ENCODE measurements at places on chromosomes 7 and 10. TPM values are rescaled to one million over a fixed set of nuclear protein-coding genes. Genes with fewer than 3 reads are reported as not detected.

DNA sequence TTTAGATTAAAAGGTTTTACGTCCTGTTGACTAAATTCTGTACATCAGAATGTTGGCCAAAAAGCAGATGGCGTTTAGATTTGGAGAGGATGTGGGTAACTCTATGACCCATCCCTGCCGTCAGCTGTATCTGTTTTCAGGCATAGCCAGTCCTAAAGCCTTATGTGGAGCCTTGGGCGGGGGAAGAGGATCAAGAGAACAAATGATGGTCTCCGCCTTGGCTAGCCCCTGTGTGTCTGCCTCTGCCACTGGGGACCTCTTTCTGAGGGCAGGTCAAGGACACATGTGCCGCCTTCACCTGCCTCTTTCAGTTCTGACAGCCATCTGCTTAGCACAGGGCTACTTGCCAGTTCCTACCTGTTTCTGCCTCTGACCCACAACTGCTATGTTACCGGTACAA lies 24.1 kb downstream of the PDSS1 start:
- DNase-seq, result no peak

DNA sequence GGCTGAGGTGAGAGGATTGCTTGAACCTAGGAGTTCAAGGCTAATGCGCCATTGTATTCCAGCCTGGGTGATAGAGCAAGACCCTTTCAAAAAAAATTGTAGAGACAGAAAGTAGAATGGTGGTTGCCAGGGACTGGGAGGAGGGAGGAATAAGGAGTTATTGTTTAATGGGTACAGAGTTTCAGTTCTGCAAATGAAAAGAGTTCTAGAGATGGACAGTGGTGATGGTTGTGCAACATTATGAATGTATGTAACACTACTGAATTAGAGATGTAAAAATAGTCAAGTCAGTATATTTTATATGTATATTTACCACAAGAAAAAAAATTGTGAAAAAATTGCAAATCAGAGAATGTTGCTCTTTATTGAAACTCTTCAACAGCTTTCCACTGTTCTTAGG lies 266.5 kb upstream of the NPY start:
- no peak for DNase-seq

- no peak for DNase-seq
These were observed 2.8 kb downstream of the BMPR1A start for GRCh38 chr10:86759073-86759672.

GRCh38 chr7:35520810-35521625 lies 173.9 kb downstream of the HERPUD2 start:
- DNase-seq, result no peak

- no peak for DNase-seq
These were observed 135.9 kb downstream of the ZMYND11 start for GRCh38 chr10:271201-271600.

DNA sequence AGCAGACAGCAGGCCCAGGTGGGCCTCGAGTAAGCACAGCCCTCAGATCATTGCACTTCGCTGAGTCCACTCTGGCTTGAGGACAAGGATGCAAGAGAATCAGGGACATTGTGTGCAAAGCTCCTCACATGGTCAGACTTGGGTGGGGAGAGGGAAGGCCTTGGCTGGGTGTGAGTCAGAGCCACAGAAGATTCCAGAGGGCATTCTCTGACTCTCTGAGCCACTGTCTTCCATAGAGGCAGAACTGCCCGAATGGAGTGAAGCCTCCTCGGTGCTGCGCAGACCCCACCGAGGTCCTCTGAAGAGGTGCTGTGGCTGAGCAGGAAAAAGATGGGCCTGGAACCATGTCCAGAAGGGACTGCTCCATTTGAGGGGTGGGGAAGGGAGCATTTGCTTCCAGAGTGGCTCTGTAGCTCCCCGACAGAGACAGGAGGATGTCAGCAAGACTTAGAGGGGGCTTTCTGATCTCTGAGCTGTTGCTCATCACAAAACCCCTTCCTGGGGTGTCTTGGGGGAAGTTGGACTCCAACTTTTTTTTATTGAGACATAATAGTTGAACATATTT lies 120.8 kb downstream of the PTPN20 start:
- no peak for DNase-seq

- DNase-seq, result no peak
These were observed 444 bp upstream of the TNPO3 start for GRCh38 chr7:129055294-129055816.

DNA sequence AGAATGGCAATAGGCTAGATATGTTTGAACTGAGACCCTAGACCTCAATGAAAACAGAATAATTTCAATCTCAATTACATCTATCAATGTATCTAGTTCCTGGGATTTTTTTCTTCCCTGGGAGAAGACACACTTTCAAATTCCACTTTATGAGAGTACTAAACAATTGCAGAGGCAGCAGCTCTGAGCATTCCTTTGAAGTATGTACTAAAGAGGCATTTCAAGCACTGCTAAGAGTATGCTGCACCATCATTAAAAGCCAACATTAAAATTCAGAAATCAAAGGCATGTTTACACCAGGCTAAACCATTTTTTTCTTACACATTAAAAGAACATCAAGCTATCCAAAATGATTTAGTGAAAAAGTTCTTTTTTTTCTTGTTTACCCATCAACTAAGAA lies 297.9 kb upstream of the CACNA2D1 start:
- DNase-seq, result no peak

- DNase-seq, result no peak
These were observed 136.4 kb downstream of the SDK1 start for GRCh38 chr7:3437467-3437866.

GRCh38 chr7:159068488-159068811 lies 76.2 kb downstream of the VIPR2 start:
- peak; percentile 45 for DNase-seq

- DNase-seq, result no peak
These were observed 164.3 kb downstream of the CREB5 start for GRCh38 chr7:28576656-28577055.

- DNase-seq, result no peak
These were observed 35.6 kb downstream of the ZNF518A start for GRCh38 chr10:96165726-96166125.

GRCh38 chr10:86446440-86446839 lies 75.2 kb downstream of the WAPL start:
- DNase-seq, result no peak

GRCh38 chr10:14603534-14604102 lies 171.1 kb downstream of the FAM107B start:
- DNase-seq, result no peak

- no peak for DNase-seq
These were observed 25.8 kb downstream of the PLA2G12B start for GRCh38 chr10:72928798-72929197.

- no peak for DNase-seq
These were observed 39.8 kb downstream of the ELFN1 start for GRCh38 chr7:1709900-1710299.

DNA sequence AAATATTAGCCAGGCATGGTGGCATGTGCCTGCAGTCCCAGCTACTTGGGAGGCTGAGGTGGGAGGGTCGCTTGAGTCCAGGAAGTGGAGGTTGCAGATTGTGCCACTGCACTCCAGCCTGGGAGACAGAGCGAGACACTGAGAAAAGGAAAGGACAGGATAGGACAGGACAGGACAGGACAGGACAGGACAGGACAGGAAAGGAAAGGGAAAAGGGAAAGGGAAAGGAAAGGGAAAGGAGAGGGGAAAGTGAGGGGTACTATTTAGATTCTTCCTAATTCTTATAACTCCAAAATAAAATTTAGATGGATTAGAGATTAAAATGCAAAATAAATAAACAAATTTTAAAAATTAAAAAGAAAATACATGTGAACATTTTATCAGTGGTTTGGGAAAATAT lies 58.7 kb downstream of the PIK3AP1 start:
- DNase-seq, result no peak

RBM20 gene
- polyA plus RNA-seq, result 0.78 TPM

PBLD gene
- polyA plus RNA-seq, result 15.1 TPM

BAMBI gene
- polyA plus RNA-seq, result 128 TPM

LIPJ gene
- polyA plus RNA-seq, result 0.41 TPM

DCLRE1A gene
- polyA plus RNA-seq, result 14.9 TPM

TUBB8 gene
- polyA plus RNA-seq, result 1.1 TPM

ZNF425 gene
- polyA plus RNA-seq, result 4.2 TPM

STOX1 gene
- 4.4 TPM for polyA plus RNA-seq

RUFY2 gene
- 41.5 TPM for polyA plus RNA-seq

HTR5A gene
- not detected for polyA plus RNA-seq

GDF2 gene
- 0.38 TPM for polyA plus RNA-seq
